ENCODE measurements at places on chromosomes 3 and 15.

DNA sequence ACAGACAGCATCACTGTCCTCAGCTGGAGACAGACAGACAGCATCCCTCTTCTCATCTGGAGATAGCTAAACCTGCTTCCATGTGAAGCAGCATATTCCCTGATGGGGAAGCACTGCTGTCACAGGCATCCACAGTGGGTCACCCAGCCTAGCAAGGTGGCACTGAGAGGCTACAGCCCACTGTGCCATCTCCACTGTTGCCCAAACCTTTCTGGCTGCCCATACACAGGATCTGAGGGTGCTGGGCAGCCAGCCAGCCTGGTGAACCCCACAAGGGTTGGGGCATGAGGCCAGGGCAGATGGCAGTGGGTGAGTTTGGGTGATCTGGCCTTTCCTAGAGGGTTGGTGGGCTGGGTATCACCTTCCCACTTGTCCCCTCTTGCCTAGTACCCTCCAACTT, 11.7 kb downstream of the CHST13 start:
- no peak for DNase-seq

- no peak for DNase-seq
Measured at GRCh38 chr3:115660646-115661337, 37.5 kb downstream of the GAP43 start.

DNA sequence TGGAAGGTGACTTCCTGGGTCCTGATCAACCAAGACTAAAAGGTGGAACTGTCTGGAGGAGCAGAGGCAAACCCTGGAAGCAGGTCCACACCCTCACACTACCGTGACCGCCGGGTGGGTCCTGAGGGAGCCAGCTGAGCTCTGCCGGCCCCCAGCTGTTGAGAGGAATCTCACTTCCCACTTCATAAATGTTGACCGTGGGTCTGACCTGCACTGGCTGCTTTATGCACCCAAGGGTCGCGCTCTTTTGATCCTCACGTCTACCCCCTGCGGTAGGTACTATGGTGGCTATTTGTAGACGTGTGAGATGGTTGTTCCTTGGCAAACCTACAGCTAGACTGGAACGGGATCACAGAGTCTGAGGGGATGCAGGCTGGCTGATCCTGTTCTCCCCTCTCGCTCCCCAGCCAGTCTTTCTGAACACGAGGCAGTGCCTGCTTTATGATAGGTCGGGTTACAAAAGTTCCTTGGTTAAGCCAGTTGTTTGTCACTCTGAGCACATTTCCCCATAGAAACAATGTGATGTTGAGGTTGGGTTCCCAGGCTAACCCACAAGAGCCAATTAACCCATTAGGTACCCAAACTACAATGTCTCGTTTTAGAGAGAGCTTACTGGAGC, 113.0 kb upstream of the ETV5 start:
- no peak for DNase-seq

DNA sequence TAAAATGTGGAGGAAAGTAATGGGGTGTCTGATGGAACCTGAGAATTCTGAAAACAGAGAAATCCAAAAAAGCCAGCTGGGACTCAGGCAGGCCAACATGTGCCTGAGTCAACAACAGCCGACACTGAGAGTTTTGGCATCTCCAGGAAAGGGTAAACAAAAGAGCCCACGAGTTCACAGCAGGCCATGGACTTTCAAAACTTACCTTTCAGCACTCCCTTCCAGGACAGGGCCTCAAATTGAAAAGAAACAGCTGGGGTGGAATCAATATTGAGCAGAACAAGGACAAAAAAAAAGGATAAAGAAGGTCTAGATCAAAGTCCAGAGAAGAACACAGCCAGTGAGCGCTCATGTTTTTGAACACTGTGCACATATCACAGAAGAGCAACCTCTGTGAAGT, 735.4 kb upstream of the GRM7 start:
- no peak for DNase-seq

DNA sequence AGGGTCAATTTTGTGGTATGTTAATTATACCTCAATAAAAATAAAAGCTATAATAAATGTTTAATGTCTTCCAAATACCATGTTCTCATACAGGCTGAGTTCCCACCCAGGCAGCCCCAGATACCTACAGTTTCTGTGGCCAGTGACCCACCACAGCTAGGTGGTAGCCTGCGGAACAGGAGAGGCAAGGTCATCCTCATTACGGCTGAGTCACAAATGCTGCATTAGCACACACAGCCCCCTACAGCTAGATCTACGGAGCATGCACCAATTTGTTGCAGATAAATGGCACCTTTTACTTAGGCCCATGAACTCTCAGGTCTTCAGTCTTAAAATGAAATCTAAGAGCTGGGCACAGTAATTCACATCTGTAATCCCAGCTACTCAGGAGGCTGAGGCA, 5.1 kb downstream of the SPATA12 start:
- DNase-seq: no peak
